Activated T-cell treated with anti-CD3 and anti-CD28 coated beads, Interleukin-2, amount 50 U/mL, for 72 hours (primary cell): ENCODE measurements at places on chromosomes 2 and 18. TPM values are rescaled to one million over a fixed set of nuclear protein-coding genes. Genes with fewer than 3 reads are reported as not detected.
A peak's percentile ranks its signal among the peaks of the same experiment; 100 is the strongest.

DNA sequence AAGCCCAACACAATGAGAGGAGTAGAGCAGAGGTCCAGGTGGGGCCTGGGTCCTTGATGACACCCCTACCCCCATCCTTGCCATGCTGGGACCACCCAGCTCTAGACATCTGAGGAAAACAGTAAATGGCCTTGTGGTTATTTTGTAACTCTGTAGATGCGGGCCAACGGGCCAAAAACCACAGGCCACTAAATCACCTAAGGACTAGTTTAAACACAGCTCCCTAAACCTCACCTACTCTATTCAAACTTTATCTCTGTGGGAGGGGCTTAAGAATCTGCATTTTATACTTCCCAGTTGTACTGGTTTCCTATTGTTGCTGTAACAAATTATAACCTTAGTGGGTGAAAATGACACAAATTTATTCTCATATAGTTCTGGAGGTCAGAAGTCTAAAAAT lies 19.0 kb upstream of the SERTAD2 start:
- DNase-seq, result no peak
- no peak overlapping the region for H3K4me3 ChIP-seq
- no peaks in the 10 kb centered on the region for H3K27me3 ChIP-seq
- H3K27ac ChIP-seq, result no peak overlapping the region
- no peaks in the 10 kb centered on the region for H3K36me3 ChIP-seq
- H3K4me1 ChIP-seq, result peaks cover 47% of the 10 kb centered on the region

DNA sequence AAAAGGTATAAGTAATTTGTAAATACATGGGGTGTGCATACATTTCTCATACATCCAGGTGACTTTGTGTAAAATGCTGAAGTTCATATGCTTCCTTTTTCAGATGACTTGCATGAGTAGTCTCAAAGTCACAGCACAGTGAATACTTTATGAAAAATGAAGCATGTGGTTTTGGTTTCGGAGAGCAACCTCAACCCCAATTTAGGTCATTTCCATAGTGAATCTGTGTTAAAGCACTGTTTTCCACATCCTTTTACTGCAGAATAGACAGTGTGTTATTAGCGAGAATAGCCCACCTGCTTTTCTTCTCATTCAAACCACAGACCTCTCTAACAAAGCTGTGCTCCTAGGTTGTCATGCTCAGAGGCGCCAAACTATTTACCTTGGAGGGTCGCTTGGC lies 204.4 kb upstream of the RASGRP3 start:
- peak; percentile 29 for DNase-seq
- peaks cover 3% of the 10 kb centered on the region for H3K36me3 ChIP-seq
- H3K4me3 ChIP-seq, result peak overlapping the region; percentile 42
- peak overlapping the region; percentile 28 for H3K27ac ChIP-seq

DNA sequence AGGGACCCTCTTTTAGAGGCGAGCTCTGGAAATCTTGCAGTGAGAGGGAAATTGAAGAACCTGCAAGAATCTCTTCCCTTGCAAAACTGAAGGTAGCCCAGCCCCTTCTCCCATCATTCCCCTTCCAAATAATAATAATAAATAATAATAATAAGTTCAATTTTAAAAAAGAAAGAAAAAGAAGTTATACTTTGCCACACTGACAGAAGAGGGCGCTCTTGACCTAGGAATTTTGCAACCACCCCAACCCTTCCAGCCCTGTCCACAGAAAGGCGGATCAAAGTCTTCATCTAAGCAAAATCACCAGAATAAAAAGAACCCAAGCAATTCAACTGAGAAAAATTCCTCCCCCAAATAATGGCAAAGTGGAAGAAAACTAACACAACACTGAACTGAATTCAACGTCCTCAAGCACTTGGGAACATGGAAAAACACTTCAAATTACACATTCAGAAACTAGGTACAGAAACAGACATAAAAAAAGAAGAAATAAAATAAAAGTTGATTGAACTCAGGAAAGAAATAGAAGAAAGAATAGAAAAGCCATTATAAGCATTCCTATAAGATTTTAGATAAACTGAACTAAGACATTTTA lies 98.9 kb upstream of the GLS start:
- no peak overlapping the region for H3K4me3 ChIP-seq
- peak; percentile 68 for DNase-seq
- peaks cover 22% of the 10 kb centered on the region for H3K27me3 ChIP-seq
- H3K36me3 ChIP-seq, result peaks cover 20% of the 10 kb centered on the region

DNA sequence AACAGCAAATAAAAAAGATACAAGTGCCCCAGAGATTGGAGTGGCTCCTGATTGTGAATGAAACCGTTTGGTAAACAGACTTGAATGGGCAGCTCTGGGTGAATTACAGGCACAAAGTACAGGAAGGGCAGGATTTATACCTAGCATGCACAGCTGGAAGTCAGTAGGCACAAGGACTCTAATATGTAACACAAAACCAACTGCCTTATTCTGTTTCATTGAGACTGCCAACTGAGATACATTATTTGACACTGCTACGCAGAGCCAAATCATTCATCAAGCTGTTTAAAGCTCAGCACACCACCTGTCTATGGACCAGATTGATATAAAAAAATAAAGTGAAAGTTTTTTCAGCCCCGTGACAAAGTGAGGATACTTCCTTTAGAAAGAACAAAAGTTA lies 541.2 kb downstream of the NUP35 start:
- no peaks in the 10 kb centered on the region for H3K27me3 ChIP-seq
- DNase-seq, result no peak
- H3K4me1 ChIP-seq, result no peaks in the 10 kb centered on the region
- no peak overlapping the region for H3K27ac ChIP-seq
- no peaks in the 10 kb centered on the region for H3K36me3 ChIP-seq

DNA sequence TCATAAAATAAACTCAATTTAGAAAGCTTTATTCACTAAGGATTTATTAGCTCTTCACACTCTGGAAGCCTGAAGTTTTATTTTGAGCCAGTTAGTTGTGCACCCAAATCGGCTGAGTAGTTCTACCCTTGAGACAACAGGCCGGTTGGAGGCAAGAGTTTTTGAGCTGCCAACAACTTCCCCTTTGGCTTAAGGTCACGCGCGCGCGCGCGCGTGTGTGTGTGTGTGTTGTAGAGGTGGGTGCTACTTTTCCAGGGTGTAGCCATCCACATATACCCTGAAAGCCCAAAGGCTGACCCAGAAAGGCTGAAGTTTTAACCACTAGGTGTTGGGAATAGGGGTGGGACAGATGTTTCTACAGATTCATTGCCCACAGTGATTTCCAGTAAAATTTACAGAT lies 150.2 kb upstream of the LHCGR start:
- no peak overlapping the region for H3K4me3 ChIP-seq
- no peak overlapping the region for H3K27ac ChIP-seq
- no peaks in the 10 kb centered on the region for H3K36me3 ChIP-seq
- no peak for DNase-seq

- peaks cover 11% of the 10 kb centered on the region for H3K4me1 ChIP-seq
- DNase-seq, result no peak
- peaks cover 3% of the 10 kb centered on the region for H3K36me3 ChIP-seq
- no peak overlapping the region for H3K27ac ChIP-seq
Observed at GRCh38 chr18:79123948-79124347, 54.8 kb downstream of the ATP9B start.

DNA sequence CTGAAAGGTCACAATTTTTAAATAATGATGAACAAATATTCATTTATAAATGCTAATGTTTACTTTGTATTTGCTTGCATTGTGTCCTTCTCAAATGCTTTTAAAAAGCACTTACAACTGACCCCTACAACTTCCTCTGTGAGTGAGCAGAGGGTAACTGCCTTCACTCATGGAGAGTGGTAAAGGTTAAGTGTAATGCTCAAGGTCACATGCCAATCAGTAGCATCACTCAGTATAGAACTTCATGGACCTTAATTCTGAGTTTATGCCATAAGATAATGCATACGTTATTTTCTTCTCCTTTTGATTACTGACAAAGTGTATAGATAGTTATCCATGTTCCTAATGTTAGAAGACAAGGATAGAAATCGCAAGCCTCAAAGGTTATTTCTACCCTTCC lies 91.8 kb upstream of the SERTAD2 start:
- H3K27ac ChIP-seq, result no peak overlapping the region
- no peaks in the 10 kb centered on the region for H3K27me3 ChIP-seq
- peaks cover 9% of the 10 kb centered on the region for H3K4me1 ChIP-seq
- no peak for DNase-seq
- H3K4me3 ChIP-seq, result no peak overlapping the region

- no peaks in the 10 kb centered on the region for H3K36me3 ChIP-seq
- H3K27me3 ChIP-seq, result no peaks in the 10 kb centered on the region
- no peak overlapping the region for H3K4me3 ChIP-seq
Observed at GRCh38 chr2:165435611-165436010, 33.9 kb upstream of the CSRNP3 start.

The BUB1 gene
- 76.9 TPM for total RNA-seq

The SP100 gene
- 217 TPM for total RNA-seq

The TFCP2L1 gene
- total RNA-seq, result 0.10 TPM

The EN1 gene
- not detected for total RNA-seq

The POTEI gene
- not detected for total RNA-seq

The BOLL gene
- total RNA-seq, result 0.10 TPM

The ANKRD62 gene
- total RNA-seq, result not detected
